ENCODE measurements at places on chromosomes 2 and 18.

- DNase-seq, result peak; percentile 65
Measured at GRCh38 chr2:42974721-42975717, 182.6 kb upstream of the HAAO start.

DNA sequence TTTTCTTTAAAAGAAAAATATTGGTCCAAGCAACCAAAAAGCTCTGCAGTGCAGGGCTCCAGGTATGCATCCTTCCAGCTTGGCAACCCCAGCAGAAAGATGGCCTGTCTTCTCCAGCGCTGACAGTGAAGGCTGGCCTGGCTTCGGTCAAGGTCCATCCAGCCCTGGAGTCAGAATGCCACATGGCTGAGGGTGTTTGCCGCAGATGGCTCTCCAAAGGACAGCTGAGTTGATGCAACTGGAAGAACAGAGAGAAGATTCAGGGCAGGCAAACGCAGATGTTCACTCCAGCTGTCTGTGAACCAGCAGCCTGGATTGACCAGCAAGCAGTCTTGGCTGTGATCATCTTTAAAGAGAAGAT, 51.4 kb downstream of the MARCO start:
- no peak for DNase-seq

- peak; percentile 25 for DNase-seq
Measured at GRCh38 chr2:135709992-135710391, 31.7 kb upstream of the UBXN4 start.

- no peak for DNase-seq
Measured at GRCh38 chr2:54879032-54879431, 155.6 kb downstream of the EML6 start.

- no peak for DNase-seq
Measured at GRCh38 chr18:58496937-58497336, 132.0 kb downstream of the ALPK2 start.

GRCh38 chr2:3349211-3349693, 28.4 kb downstream of the EIPR1 start:
- peak; percentile 9 for DNase-seq

DNA sequence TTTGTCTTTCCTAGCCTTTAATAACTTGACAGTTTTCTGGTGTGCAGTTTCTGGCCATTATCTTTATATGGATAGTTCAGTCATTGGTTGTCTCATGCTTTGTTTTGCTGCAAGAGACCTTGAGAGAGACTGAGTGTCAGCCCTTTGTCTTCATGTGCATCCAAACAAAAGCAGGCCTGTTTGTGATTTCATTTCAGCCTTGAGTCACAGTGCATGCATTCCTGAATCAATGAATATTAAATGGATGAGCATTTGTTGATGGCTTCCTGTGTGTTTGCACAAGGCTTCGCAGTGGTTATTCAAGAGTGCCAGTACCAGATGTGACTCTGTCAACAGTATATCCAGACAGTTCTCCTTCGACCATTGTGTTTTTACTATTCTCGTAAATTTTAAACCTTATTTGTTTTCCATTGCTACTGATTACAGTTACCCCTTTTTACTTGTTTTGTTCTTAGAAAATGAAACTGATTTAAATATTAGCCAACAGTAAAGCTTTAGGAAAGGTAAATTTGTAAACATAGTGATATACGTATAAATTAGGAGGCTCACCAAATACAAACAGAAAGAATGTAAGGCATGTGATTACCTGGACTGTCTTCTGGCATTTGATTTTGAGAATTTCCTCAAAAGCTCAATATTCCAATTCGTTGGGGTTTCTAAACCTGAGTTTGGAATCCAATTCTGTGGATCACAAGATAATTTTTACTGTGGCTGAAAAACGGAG, 319.8 kb downstream of the CTNNA2 start:
- peak; percentile 38 for DNase-seq

DNA sequence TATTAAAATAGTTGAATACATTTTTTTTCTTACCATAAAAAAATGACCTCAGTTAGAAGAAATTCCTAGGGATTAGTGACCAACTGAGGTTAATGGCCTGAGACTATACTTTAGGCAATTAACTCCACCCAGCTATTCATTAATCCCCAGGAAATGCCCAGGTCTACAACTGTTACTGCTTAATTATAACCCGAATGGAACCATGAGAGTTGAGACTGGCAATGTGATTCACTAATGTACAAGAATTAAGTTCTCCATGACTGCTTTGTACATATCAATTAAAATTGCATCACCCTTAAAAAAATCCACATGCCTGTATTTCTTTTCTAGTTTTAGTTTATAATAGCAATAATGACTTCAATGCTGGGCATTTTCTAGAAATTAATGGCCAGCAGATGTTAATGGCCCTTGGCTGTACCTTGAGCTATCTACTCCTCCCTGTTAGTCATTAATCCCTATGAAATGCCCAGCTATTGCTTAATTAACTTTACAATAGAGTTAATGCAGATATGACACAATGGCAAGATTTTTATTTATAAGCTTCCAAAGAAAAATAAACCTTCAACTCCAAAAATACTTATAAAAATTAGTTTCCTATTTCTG, 44.1 kb downstream of the ERBB4 start:
- peak; percentile 5 for DNase-seq

GRCh38 chr2:88615822-88616221, 11.4 kb downstream of the EIF2AK3 start:
- no peak for DNase-seq

GRCh38 chr18:62812242-62812641, 96.9 kb downstream of the PHLPP1 start:
- DNase-seq, result no peak

DNA sequence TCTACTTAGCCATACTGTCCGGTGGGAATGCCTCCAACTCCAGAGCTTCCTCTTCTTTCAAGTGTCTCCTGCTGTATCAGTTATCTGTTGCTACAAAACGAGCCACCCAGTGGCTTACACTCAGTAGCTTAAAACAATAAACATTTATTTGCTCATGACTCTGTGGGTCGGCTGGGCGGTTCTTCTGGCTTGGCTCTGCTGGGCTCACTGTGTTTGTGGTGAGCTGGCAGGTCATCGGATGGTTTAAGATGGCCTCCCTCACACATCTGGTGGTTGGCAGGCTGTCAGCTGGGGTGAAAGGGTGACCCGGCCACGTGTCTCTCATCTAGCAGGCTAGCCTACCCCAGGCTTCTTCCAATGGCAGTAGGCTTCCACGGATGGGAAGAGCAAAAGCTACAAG, 122.4 kb upstream of the SLC1A4 start:
- DNase-seq, result peak; percentile 96

GRCh38 chr18:73670524-73670923, 477.1 kb downstream of the FBXO15 start:
- no peak for DNase-seq

DNA sequence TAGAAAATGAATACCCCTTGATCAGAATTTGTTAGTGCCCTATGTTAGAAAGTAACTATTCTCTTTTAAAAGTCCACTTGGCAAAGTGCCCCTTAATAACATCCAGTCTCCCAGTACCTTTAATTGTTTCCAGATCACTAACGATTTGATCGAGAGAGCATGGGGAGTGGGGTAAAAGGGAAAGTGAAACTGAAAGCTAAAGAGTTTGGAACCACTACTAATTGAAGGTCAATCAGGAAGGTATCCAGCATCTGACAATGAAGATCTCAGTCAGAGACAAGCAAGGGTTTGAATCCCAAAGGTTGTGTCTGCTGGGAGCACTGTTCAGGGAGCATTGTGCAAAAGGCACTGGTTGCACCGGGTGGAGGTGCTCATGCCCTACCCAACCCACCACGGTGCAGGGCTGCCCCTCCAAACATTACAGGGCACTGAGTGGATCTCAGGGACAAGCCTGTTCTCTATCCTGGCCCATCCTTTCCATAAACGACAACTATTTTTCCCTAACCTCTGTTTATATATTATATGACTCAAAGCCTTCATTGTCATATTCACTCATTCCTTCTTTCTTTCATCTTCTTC, 14.6 kb upstream of the RIT2 start:
- peak; percentile 11 for DNase-seq

DNA sequence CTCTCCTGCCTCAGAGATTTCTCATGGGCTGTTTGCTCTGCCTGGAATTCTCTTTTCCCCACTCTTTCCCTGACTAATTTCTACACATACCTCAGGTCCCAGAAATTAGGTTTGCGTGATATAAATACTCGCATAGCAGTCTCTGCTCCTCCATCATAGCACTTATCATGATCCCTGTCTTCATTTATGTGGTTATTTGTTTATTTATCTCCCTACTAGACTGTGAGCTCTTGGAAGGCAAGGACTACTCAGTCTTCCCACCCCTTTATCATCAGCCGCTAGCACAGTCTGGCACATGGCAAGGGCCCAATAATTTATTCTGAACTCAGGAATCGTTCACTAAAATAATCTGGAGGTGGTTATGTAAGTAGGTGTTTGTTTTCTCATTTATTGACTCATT, 79.3 kb downstream of the ADCYAP1 start:
- DNase-seq, result no peak

DNA sequence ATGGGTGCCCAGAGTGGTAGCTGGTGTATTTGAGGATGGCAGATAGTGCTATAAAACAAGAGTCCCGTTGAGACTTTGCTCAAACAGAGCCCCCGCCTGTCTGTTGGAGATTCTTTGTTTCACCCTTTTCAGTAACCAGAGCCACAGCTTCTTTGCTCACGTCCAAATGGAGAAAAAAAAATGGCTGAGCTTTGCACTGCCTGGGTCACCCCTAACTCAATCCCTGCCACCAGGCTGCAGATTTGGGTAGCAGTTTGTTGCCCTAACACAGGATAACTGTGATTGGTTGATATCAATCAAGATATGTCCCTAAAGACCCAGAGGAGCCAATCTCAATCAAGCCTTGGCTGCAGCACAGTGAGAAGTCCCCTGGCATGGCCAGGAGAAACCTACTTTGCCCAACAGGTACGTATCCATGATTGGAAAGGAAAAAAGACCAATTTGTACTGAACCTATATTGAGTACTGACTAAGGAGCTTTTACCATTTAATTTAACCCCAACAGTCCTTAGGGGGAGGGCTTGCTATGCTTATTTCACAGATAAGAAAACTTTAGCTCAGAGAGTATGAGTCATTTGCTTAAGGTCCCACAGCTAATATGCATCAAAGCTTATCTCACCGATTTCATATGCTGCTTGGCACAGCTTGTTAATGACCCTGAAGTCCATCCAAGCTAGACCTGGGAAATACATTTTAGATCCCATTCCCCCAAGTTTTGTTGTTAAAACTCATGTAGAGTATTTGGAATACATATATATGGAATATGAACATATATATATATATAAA, 72.0 kb upstream of the SH3BP4 start:
- DNase-seq, result no peak

GRCh38 chr18:27135504-27136207, 49.5 kb downstream of the CHST9 start:
- DNase-seq, result no peak

GRCh38 chr2:106160786-106161261, 33.3 kb downstream of the UXS1 start:
- no peak for DNase-seq

DNA sequence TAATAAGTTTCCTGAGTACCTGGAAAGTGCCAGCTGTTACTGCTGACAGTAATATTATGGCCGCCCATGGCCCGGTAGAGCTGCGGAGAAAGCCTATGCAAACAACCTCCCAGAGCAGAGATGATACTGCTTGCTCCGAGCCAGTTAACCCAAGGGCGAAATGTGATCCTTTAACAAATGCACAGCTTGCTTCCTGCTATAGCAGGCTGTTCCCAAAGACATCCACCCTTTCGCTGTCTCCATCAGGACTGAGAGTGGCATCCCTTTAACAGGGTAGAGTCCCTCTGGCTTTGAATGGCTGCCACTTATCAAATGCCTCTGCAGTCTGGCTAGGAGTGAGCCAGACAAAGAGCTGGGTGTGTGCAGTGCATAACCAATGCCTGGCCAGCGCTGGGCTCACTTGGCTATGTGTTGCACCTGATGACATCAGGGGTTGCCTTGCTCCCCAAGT, 69.7 kb upstream of the DAPL1 start:
- DNase-seq, result no peak

GRCh38 chr2:20217041-20217970, 7.6 kb downstream of the SDC1 start:
- DNase-seq, result no peak

GRCh38 chr2:85430752-85431569, 12.4 kb downstream of the SH2D6 start:
- DNase-seq, result no peak

DNA sequence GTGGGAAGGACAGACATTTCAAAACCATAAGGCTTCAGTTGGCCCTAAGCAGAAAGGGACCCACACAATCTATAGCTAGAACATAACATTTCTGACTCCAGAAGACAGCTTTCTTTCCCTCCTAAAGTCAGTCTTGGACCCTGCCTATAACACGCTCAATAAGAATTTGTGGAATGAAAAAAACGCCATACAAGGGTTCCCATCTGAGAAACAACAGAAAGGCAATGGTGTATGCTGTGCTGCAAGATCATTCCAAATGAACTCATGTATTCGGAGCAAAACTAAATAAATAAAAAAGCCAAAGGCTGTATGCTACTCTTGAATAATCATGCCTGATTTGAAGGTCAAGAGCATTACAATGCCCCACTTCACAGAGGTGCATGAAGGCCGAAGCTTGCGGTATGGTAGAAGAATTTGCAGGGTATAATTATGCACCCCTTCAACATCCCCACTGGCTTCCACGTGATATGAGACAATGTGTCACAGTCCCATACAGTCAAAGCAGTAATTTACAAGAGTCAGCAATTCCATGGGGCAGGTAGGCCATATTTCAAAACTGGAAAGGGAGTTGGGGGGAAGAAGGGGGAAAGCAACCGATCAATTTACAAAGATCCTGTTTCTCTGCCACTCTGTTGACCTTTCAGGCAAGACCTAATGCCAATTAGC, 61.4 kb upstream of the SLC14A2 start:
- no peak for DNase-seq

GRCh38 chr2:77370511-77370910, 151.7 kb downstream of the LRRTM4 start:
- no peak for DNase-seq

DNA sequence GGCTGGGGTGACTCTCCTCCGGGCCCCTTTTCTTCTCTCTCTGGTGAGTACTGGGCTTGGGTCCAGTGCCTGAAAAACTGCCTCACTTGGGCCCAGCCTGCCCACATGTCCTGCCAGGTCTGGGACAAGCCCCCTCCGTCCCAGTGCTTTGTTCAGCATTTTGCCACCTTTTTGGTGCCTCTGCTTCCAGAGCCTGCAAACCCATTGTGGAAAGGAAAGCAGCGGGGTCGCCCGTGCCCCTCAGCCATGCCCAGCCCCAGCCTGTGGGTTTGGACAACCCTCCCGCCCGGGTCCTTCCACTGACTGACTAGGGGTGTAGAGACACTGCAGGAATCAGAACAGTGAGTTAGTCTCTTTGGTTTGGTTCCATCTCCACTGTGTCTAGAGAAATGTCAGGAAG, 140.7 kb upstream of the ALKAL2 start:
- no peak for DNase-seq

- DNase-seq, result no peak
Measured at GRCh38 chr2:138610201-138610953, 108.8 kb downstream of the SPOPL start.

- peak; percentile 42 for DNase-seq
Measured at GRCh38 chr2:85308896-85309555, 18.8 kb downstream of the TGOLN2 start.

- no peak for DNase-seq
Measured at GRCh38 chr2:188551671-188552070, 260.0 kb downstream of the GULP1 start.
